ENCODE measurements at places on chromosomes 6 and 20.

DNA sequence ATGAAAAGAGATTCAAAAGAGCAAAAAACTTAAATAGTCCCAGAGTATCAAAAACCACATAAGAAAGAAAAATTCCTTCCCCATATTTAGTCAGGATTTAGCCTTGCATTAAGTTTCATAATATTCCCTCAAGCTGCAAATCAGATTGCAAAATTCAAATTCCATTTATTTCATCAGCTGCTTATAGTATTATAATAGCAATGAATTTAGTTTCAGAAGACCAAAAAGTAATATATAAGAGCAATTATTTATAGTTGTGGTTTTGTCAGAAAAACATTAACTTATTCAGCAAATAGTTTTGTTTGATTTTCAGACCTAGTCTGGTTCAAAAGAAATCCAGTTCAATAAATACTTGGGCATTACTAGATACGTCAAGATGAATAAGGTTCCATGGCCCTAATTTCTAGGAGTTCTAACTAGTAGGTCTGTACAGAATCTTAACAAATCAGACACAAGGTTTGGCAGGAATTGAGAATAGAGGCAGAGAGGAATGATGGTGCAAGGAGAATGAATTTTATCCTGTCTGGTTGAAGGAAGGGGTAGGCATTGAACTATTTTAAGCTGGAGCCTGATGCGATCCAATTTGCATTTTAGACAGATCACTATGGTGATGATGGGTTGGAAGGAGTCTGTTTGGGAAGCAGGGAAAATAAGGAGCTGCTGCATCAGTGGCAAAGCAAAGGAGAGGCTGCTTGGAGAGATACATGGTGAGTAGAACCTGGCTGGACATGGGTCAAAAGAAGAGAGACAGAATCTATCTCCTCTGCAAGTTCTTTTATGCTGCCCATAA lies 163.9 kb upstream of the STXBP5 start:
- DNase-seq: no peak

DNA sequence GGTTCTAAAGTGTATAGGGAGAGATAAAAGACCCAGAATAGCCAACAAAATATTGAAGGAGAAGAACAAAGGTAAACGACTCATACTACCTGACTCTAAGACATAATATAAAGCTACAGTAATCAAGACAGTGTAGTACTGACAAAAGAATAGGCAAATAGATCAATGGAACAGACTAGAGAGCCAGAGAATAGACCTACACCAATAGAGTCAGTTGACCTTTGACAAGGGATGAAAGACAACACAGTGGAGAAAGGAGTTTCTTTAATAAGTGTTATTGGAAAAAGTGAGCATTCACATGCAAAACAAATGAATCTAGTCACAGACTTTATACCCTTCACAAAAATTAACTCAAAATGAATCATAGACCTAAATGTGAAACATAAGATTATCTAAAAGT lies 96.4 kb downstream of the ISM1 start:
- DNase-seq: no peak

DNA sequence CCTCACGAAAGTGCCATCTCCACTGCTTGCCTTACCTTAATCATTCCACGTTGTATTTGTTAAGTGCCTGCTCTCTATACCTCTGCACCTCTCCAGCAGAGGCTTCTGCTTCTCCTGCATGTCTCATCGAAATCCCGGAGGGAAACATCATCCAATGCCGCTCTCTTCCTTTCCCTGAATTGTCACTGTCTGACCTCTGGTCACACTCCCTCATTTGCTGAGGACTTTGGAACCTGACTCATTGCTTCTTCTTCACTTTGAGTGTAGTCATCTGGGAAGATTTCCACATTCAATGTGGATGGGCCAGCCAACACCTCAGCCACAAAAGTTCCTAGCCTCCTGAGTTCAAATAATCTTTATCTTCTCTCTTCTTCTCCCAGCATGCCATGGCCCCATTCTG lies 78.9 kb upstream of the BEND6 start:
- DNase-seq: no peak

- no peak for DNase-seq
Observed at GRCh38 chr6:26187981-26188635, 100.9 kb downstream of the HFE start.

- no peak for DNase-seq
Observed at GRCh38 chr6:156350337-156350736, 426.8 kb upstream of the ARID1B start.

- no peak for DNase-seq
Observed at GRCh38 chr6:77371748-77372147, 91.5 kb downstream of the HTR1B start.

GRCh38 chr6:27693766-27694546 lies 218.2 kb downstream of the OR2B2 start:
- peak; percentile 19 for DNase-seq

DNA sequence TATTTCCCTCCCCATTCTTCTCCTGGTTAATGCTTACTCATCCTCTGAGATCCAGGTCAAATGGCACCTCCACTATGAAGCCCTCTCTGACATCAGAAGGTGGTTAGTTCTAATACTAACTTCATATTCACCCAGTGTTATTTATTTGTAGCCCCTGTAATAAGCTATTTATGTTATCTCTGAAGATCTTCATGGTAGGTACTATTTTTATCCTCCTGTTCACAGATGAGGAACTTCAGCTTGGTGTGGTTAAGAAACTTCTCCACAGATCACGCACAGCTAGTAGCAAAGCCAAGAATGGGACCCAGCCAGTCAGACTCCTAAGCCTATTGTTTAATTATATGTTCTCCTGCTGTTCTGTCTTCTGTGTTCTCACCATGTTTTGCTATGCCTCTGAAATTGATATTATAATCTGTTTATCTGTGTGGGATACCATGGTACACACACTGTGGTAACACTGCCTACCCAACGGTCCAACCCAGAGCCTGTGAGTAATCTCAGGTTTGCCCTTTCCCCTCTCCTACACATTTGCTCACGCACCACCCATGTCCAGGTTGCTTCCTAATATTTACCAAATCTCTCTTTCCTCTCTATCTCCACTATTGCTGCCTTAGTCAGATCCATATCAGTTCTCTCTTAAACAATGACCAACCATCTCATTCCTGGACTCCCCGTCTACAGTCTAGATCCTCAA lies 98.4 kb downstream of the IPCEF1 start:
- DNase-seq: no peak

DNA sequence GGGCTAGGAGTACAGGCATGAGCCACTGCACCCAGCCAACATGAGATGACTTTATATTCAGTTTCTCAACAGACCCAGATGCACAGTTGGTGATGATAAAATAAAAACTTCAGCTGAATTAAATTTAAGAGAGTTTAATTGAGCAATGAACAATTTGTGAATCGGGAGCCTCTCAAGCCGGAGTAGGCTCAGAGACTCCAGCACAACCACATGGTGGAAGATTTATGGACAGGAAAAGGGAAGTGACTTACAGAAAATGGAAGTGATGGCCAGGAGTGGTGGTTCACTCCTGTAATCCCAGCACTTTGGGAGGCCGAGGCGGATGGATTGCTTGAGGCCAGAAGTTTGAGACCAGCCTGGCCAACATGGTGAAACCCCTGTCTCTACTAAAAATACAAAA lies 10.4 kb upstream of the BCAS4 start:
- no peak for DNase-seq

DNA sequence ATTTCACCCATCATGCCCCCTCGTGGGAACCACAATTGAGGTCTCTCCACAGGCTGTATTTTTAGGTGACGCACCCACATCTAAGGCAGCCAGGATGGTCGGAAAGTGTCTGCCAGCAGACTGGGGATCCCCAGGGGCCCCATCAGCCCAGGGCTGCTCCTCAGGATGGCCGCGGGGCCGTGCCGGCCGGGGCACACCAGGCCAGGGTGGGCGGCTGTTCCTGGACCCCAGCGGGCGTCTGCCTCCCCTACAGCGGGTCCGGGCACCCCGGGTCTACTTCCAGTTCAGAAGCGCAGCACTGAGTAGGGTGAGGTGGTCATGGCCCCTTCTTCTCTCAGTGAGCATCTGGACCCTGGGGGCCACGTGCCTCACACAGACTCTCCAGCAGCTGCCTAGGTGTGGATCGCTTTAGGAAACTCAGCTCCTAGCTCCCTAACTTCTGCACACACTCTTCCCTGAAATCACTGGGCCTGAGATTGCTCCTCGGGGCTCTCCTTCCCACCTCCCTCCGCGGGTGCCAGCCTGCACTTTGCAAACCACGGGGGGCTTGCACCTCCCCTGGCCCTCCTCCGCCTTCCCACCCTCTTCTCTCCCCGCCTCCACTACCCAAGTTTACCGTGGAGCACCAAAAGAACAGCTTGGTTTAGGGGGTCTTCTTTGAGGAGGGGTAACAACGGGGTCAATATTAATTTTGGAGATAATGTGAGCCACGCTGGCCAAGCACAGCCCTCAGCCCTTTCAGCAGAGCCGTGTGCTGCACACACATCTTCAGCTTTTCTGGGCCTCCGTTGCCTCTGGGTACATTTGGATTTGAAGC lies 14.2 kb upstream of the FOXC1 start:
- no peak for DNase-seq

DNA sequence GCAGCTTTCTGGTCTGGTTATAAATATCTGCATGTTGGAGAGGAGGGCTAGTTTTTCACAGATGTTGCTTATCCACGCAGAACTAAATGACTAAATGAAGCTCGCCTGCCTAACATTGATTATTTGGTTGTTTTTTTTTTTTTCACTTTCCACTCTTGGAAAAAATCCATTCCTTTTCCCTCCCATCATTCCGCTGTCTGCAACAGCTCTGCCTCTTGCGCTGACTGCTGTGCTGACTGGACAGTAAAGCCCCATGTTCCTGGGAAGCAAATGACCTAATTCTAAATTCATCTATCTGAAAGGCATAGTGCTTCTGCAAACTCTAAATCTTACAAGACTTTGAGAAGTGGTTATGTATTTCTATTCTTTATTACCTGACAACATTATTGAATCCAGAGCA lies 255.5 kb upstream of the PLN start:
- DNase-seq: no peak

DNA sequence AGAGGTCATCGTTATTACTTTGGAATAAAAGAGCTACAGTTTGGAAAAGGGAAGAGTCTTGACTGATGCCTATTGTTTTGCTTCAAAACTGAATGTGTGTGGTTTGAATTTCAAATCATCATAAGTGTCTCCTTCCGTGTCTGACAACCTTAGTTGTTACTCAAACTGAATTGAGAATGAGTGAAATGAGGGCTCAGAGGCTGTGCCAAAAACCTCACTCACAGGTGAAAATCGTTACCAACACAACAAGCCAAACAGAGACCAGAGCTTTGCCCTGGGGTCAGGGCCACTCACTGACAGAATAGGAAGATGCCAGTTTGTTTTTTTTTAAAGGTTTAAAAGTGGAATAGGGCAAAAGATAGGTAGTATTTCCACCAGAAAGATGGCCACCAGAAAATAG lies 15.2 kb upstream of the SIRT5 start:
- no peak for DNase-seq

- DNase-seq: no peak
Observed at GRCh38 chr20:37364013-37364926, 18.3 kb downstream of the SRC start.

DNA sequence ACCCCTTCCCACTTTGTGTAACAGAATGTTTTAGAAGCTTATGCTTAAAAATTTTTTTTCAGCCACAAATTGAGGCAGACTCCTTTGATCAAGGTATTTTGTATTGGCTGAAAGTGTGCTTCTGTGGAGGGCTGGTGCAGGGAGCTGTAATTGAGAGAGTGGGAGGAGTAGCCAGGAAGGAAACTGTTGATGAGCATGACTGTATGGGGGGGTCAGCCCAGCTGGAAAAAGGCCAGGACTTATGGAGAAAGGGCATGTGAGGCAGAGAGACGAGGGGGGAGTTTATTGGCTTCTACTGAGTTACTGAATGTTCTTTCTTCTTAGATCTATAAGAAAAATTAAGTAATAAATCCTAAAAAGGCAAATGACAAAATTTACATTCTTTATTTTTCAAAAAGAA lies 13.4 kb downstream of the RFPL4B start:
- DNase-seq: no peak

DNA sequence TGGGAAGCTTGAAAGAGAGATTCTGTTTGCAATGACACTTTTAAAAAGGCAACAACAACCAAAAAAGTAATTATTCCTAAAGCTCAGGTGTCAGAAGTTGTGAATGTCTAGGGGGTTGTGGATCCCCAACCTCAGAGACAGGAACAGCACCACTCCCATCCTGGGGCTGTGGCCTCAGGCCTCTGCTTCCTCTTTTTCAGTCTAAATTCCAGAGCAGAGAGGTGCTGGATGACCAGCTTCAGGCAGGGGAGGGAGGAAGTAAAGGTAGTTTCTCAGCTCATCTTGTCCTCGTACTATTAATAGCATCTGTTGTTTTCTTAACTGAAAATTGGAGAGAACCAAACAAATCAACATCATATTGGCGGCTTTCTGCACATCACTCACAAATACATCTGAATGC lies 8.3 kb downstream of the NT5E start:
- DNase-seq: no peak

DNA sequence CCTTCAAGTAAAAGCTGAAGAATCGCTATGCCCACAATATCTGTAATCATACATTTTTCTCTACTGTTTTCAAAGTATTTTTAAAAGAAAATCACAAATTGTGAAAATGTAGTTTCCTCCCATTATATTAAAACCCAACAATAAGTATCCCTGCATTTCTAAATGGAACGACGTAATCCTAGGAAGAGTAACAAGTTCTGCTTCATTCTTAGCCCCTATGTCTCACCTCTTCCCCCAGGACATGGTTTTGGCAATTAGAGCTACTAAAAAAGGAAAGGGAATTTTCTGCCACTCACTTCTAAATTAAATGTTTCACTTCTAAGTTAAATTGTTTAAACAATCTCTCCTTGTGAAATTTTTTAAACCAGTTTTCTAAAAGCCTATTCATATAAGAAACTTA lies 47.4 kb downstream of the TBPL1 start:
- DNase-seq: no peak
